Endodermal cell (in vitro differentiated cells): ENCODE measurements at places on chromosomes 2 and 18. TPM values are rescaled to one million over a fixed set of nuclear protein-coding genes. Genes with fewer than 3 reads are reported as not detected.
A peak's percentile ranks its signal among the peaks of the same experiment; 100 is the strongest.

The PAIP2B gene
- total RNA-seq: 19.8 and 21.2 TPM in 2 replicates

The PARD3B gene
- 2.5 to 3.8 TPM (median 2.7 TPM) in 3 replicates for total RNA-seq

DNA sequence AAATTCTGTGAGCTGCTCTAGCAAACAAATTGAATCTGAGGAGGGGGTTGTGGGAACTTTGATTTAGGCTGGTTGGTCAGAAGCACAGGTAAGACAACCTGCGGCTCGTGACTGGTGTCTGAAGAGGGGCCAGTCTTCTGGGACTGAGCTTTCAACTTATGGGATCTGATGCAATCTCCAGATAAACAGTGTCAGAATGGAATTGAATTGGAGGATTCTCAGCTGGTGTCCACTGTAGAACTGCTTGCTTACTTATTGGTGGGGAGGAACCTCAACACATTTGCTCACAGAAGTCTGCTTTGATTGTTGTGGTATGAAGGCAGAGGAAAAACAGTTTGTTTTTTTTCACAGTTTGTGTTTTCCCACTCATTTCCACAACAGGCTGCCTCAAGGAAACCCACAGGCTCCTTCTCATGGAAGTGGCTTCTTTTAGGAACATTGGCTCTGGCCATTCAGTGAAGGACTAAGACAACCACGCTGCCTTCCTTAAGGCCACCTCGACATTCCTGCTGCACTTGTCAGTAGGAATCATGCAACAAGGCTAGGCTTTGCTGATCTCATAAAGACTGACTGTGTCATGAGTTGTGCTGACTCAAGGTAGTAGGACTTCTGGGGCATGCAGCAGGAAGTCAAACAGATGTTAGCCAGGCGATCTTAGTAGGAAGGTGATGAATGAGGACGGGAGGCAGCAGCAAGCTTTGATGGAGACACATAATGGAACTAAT is 104.7 kb downstream of the TSN start:
- no peak overlapping the region for H3K27ac ChIP-seq
- H3K4me3 ChIP-seq: no peak overlapping the region
- H3K4me1 ChIP-seq: no peaks in the 10 kb centered on the region
- no peaks in the 10 kb centered on the region for H3K27me3 ChIP-seq

DNA sequence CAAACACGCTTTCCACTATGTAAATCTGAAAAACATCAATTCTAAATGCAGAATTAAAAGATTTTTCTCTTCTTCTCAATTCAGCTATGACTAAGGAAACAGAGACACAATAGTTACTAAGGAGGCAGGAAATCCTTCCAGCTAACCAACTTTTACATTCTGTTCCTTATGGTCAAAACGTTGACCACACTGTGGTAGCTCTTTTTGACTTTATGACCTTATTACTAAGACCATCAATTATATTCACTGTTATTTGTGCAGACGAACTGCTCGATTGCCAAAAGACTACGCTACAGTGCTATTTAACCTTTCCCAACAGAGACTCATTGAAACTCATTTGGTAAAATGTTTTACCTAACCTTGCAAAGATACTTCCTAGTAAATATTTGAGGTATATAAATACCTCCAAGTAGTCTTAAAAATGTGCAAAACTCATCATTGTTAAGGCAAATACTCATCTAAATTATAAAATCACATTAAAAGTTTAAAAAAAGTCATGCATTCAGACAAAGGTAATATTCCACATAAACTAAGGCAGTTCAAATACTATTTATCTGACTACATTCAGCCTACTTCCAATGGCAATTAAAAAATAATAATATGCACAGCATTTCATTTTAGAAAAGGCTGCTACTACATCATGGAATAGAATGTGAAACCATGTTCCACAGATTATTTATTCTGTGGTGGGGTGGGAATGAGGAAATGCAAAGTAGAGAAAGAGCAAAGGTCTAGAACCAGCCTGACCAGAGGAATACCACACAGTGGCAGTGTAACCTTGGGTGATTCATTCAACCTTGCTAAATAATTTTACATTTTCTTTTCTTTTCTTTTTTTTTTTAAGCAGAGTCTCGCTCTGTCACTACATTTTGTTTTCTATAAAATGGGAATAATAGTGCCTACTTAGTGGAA is 139.9 kb downstream of the THADA start:
- no peak overlapping the region for H3K4me3 ChIP-seq
- H3K27me3 ChIP-seq: no peaks in the 10 kb centered on the region
- peaks cover 4% of the 10 kb centered on the region for H3K4me1 ChIP-seq
- no peak overlapping the region for H3K27ac ChIP-seq
- DNase-seq: no peak
- no peaks in the 10 kb centered on the region for H3K36me3 ChIP-seq

DNA sequence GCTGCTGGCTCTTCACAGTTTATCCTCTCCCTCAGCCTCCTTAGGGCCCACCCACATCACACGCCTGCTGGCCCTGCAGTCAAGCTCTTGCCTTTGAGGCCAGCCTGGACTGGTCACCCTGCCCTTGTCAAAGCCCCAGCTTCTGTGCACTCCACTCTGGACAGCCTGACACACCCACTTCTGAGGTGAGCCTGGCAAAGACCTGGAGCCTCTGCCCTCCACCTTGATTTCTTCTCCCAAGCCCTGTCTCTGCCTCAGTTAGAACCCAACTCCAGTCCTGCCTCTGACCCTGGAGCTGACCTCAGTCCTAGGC is 37.0 kb upstream of the TAF1B start:
- no peak overlapping the region for H3K27ac ChIP-seq
- no peaks in the 10 kb centered on the region for H3K36me3 ChIP-seq
- no peaks in the 10 kb centered on the region for H3K4me1 ChIP-seq
- DNase-seq: peak; percentile 30
- H3K4me3 ChIP-seq: no peak overlapping the region
- no peaks in the 10 kb centered on the region for H3K27me3 ChIP-seq

DNA sequence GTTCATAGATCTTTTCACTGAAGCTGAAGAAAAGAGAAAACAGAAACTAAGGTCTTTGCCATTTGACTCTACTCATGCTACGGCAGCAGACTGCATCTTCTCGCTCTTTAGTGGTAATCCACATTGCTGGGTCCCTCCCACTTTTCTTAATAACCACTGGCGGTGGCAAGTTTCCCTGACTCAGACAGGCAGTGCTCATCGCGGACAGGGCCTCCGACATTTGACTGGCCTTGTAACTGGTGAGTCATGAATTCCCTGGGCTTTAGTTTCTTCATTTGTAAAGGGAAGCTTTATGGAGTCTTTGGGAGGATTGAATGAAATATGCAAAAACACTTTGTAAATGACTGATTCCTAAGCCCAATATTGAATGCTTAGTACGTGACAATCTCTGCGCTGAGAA is 238.2 kb upstream of the RBBP8 start:
- peak; percentile 72 for DNase-seq
- no peaks in the 10 kb centered on the region for H3K36me3 ChIP-seq
- H3K4me3 ChIP-seq: no peak overlapping the region

- peaks cover 6% of the 10 kb centered on the region for H3K4me1 ChIP-seq
- no peaks in the 10 kb centered on the region for H3K27me3 ChIP-seq
- no peak overlapping the region for H3K4me3 ChIP-seq
These were observed 317.0 kb upstream of the MMADHC start for GRCh38 chr2:149904352-149905175.

DNA sequence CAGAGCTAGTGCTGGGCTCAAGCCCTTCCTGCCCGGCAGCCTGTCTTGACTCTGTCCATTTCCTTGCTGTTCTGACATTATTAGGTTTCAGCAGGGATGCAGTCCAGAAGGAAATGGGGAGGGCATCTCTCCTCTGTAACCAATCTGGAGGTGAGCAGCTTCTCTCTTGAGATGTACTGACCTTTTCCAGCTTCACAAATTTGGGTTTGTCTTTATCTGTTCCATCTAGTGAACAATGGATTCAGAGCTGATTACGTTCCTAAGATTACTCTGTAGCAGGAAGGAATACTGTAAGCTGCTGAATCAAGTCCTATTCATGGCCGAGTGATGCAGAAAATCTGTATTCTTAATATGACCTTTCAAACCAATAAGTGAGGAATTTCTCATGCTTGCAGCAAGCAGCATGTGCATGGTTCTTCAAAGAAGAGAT is 11.0 kb downstream of the PLA2R1 start:
- H3K4me3 ChIP-seq: no peak overlapping the region
- H3K4me1 ChIP-seq: peaks cover 11% of the 10 kb centered on the region
- no peak for DNase-seq
- no peaks in the 10 kb centered on the region for H3K36me3 ChIP-seq

DNA sequence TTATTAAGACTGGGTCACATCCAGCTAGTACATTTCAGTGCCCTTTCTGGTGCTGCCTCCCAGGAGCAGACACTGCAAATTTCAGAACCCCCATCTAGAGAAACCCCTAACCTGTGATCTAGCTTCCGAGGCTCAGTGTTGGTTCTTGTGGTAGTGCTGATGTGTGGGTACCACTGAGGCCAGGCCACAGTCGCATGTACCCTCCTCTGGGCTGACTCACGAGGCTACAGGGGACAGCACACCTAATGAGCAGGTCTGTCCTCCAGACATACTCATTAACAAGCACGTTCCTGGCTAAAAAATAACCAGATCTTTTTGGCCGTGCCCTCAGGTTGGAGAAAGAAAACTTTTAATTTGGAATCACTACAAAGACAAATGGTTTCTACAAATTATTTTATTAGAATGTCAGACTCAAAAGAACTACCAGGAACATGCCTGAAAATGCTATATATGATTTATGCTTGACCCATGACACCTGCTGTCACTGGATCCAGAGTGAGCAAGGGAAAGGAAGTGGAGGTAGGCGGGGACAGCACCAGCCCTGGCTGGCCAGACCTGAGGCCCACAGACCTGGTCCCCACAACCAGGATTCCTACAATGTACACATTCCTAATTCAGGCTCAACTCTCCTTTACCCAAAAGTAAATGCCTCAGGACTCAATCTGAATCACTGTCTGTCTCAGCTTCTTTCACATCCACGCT is 8.5 kb downstream of the CIAO1 start:
- no peaks in the 10 kb centered on the region for H3K4me1 ChIP-seq
- no peak overlapping the region for H3K4me3 ChIP-seq
- no peaks in the 10 kb centered on the region for H3K27me3 ChIP-seq
